ENCODE measurements at places on chromosomes 1 and 21. TPM values are rescaled to one million over a fixed set of nuclear protein-coding genes. Genes with fewer than 3 reads are reported as not detected.

UBASH3A gene
- not detected for total RNA-seq

CHAF1B gene
- 0.38 TPM for total RNA-seq

IFI44 gene
- total RNA-seq, result 6.6 TPM

SPRR2F gene
- total RNA-seq, result not detected

- no peak for DNase-seq
Observed at GRCh38 chr1:184866991-184867788, 107.1 kb downstream of the NIBAN1 start.

- DNase-seq, result no peak
Observed at GRCh38 chr1:232776526-232777106, 28.6 kb upstream of the MAP10 start.

Data from left ventricle myocardium inferior (tissue), 1 donor.